Brain microvascular endothelial cell (primary cell): ENCODE measurements at places on chromosomes 12 and 14.

GRCh38 chr12:111105294-111105693 is 184.9 kb upstream of the MYL2 start:
- no peak for DNase-seq

GRCh38 chr12:85423947-85424346 is 143.9 kb downstream of the ALX1 start:
- DNase-seq: no peak

- no peak for DNase-seq
Measured at GRCh38 chr14:85824526-85824925, 294.6 kb downstream of the FLRT2 start.

DNA sequence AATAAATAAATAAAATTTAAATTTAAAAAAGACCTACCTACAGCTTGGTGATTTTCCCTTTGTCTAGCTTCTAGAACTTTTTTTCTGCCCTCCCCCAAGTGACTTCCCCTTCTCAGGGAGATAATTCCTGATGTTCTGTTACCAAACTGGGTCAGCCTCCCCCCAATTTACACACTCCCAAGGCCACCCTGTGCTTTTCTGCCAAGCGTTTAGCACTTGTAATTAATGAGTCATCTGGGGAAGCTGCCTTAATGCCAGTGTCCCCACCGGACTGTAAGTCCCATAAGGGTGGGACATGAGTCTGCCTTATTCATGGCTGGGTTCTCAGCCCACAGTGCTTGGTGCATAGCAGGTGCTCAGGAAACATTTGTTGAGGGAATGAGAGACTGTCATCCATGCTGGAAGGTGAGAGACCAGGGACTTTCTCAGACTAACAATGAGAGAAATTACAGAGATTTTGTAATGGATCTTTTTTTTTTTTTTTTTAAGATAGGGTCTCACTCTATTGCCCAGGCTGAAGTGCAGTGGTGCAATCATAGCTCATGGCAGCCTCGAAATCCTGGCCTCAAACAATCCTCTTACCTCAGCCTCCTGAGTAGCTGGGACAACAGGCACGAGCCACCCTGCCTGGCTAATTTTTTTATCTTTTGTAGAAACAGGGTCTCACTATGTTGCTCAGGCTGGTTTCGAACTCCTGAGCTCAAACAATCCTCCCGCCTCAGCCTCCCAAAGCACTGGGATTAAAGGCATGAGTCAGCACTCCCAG is 106.8 kb downstream of the PHETA1 start:
- DNase-seq: no peak

DNA sequence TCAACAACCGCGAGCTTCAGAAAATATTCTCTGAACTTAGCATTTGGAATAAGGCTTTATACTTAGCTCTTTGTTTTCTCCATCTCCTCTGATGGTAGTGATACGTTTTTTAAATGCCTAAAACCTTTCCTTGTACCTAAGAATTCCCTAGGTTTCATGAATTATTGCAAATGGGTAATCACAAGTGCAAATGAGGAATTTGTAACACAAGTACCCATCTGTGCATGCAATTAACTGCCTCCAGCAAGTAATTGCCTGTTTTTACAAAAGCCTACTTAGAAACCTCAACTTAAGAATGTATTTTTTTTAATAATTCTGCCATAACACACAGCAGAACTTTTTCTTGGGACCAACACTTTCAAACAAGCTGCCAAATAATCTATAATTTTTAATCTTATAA is 149.2 kb downstream of the PHLDA1 start:
- no peak for DNase-seq

DNA sequence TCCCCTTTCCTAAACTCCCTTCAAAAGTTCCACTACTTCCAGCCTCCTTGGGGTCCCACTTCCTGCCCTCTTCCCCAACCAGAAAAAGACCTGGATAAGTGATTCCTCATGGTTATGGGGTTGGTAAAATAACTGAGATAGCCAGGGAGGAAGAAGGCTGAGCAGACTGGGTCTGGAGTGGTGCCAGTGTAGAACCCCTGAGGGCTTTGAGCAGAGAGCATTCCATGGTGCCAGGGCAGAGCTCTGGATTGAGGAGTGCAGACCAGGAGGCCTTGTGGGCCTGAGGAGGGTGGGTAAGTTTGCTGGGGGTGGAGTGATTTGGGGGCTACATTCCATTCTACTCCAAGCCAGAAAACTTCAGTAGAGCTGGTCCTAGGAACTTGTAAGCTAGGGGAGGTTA is 9.5 kb upstream of the CISTR start:
- DNase-seq: no peak

DNA sequence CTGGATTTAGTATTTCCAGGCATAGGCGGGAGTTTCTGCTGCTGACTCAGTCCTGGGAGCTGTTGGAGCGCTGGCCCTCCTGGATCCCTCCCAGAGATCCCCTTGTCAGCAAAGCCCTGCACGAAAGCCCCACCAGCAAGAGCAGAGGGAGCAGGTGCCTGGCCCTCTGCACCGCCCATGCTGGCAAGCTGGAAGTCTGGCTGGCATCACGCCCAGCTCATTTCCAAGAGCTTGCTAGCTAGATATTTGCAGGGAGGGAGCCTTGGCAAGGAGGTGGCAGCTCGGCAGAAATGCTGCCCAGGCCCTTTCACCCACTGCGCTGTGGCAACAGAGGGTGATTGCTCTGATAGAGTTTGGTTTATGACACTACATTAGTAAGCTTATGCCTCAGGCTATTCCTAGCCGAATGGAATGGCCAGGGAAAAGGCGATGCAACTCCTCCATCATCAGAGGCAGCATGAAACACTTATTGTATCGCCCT is 193.9 kb downstream of the EMP1 start:
- peak; percentile 2 for DNase-seq

DNA sequence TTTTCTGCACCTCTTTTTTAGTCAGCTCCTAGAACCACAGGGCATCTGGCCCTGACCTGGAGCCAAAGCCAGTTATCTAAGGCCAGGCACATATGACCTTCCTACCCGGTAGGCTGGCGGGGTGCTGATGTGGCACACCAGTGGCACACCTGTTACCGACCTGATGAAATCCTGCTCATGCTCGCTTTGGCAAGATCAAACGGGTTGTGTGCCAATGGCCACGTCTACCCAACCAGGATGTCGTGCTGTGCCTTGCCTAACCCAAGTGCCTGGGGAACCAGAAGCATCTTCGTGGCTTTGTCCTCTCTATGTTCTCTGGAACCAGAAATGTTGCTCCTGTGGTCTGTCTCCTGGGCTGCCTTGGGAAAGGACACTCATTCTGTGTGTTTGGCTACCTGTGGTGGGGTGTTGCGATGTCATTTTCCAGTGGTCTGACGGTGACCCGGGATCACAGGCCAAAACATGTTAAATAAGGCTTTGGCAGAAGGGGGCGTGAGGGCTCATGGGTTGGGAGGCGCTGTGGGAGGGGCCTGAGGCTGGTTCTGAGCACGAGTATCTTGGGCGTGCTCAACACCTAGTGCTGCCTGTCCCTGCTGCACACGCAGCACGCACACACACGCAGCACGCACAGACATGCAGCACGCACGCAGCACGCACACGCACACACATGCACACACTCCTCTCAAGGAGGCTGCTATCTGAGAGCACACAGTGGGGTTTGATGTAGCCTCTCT is 27.9 kb downstream of the CCNK start:
- no peak for DNase-seq

DNA sequence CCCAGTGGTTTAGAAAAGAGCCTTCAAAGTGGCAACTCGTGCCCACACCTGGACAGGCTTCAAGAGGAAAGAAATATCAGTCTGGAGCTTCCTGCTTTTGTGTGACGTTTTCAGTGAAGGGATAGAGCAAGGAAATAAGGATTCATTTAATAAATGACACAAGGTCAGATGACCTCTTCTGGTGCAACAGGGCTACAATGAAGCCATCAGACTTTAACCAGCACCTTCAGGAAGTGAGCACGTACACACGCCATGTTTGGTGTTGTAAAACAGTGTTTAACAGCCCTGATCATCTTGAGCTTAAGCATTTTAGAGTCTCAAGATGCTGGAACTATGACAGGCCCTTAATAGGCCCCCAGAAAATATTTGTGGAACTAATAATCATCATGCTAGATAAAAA is 59.1 kb downstream of the CCDC60 start:
- no peak for DNase-seq

DNA sequence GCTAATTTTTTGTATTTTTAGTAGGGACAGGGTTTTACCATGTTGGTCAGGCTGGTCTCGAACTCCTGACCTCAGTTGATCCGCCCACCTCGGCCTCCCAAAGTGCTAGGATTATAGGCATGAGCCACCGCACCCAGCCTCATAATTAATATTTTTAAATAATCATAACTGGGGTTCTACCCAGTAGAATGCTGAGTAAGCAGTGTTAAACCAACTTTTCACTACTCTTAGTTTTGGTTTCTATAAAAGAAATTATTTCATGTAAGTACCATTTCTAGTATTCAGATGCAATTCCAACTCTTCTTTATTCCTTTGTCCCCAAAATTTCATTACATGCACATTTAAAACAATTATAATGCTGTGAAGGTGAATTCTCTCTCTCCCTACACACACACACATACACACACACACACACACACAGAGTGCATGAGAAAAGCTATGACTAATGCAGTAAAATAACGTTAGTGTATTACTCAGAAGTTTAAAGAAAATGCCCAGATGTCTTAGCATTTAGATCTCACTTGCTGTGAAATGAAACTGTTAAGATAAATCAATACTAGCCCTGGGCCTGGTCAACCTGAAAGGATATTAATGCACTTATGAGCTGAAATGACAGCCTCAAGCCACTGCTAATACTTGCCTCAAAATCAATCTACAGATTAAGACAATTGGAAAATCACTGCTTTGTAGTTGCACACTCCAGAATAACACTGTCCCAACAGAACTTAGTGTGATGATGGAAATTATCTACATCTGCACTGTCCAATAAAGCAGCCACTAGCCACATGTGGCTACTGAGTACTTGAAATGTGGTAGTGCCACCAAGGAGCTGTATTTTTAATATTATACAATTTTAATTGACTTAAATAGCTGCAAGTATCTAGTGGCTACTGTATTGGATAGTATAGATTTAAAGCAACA is 36.0 kb downstream of the PTPN21 start:
- DNase-seq: peak; percentile 69

GRCh38 chr14:28671425-28671824 is 95.2 kb upstream of the FOXG1 start:
- DNase-seq: no peak

DNA sequence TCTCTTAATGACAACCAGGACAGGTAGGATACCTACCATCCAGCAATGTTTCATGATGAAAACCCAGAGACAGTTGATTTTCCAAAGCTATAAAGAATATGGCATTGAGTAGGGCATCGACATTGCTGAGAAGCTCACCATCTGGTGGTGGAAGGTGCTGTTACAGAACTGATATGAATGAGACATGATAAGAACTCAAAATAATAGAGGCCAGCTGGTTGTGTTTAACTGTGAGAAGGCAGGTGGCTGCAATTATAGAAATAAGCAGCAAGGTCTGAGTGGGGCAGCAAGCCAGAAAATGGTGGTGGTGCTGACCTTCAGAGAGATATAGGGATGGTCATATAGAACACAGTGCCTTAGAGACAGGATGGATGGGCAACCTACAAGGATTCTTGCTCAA is 449.7 kb downstream of the BTG1 start:
- DNase-seq: no peak

DNA sequence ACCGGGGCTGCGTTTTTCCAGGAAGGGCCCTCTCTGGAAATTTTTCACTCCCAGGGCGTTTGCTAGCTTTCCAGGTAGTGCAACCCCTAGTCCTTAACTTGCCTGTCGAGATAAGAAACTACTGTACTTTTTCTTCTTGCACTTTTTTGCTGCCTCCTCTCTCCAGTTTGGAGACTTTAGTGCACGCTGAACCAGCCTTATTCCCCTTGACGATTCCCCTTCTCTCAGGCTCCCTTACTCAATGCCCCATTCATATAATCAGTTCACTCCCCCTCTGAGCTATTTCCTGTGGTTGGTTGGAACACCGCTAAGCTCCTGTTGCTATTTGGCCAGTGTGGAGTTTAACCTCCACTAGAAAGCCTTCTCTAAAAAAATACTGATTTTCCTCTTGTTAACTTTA is 682 bp downstream of the CREBL2 start:
- DNase-seq: peak; percentile 63

GRCh38 chr12:20259786-20260185 is 108.6 kb upstream of the PDE3A start:
- no peak for DNase-seq

- no peak for DNase-seq
Measured at GRCh38 chr14:35934499-35934898, 108.4 kb downstream of the BRMS1L start.

- no peak for DNase-seq
Measured at GRCh38 chr12:117853600-117853999, 115.2 kb downstream of the KSR2 start.

GRCh38 chr12:66800046-66800445 is 121.2 kb upstream of the GRIP1 start:
- no peak for DNase-seq

- DNase-seq: no peak
Measured at GRCh38 chr12:43069768-43070221, 480.2 kb upstream of the PRICKLE1 start.

DNA sequence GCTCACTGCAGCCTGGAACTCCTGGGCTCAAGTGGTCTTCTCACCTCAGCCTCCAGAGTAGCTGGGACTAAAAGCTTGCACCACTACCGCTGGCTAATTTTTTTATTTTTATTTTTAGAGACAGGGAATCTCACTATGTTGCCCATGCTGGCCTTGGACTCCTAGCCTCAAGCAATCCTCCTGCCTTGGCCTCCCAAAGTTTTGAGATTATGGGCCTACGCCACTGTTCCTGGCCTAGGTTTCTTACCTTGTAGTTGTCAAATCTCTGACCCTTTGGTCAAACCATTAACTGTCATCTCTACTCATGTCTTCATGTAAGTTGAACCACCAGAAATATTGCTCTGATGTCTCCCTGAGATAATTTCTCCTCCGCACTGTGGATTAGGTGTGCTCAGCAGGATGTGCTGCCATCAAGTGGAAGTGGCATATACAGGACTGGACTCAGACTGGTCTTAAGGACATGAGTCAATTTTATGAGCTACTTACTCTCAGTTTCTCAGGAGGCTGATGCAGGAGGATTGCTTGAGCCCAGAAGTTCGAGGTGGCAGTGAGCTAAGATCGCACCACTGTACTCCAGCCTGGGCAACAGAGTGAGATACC is 28.5 kb downstream of the ACTR6 start:
- DNase-seq: no peak

DNA sequence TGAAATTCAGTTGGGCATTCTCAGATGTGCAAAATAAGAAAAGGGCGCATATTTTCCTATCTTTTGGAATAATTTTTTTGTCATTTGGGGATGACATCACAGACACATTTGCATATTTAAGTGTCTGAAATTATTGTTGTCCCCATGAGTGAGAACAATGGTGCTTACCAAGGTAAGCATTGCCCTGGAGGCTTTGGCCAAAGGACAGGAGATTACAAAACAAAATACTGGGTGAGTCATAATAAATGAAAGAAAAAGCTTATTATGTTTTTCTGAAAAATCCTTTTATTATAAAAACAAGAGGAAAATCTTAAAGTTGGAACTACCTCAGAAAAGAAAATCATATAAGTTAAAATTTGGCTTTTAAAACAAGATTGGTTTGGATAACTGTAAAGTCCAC is 254.9 kb downstream of the BTG1 start:
- no peak for DNase-seq

- DNase-seq: no peak
Measured at GRCh38 chr14:23182372-23183157, 895 bp downstream of the SLC7A8 start.
